Articular chondrocyte of knee joint (primary cell): ENCODE measurements at places on chromosomes 2 and 18. TPM values are rescaled to one million over a fixed set of nuclear protein-coding genes. Genes with fewer than 3 reads are reported as not detected.

Gene TUBB8B
- total RNA-seq = not detected in 2 replicates

Gene LPIN2
- total RNA-seq = 55.8 and 57.4 TPM in 2 replicates

Gene OTX1
- total RNA-seq = not detected in 2 replicates

Gene ANKRD30B
- total RNA-seq = under 0.01 TPM in 1 of 2 replicates, not detected in the other

Gene LAMA3
- total RNA-seq = 3.9 and 7.1 TPM in 2 replicates

Gene SRD5A2
- total RNA-seq = not detected in 2 replicates

Gene MBD1
- 37.8 and 38.4 TPM in 2 replicates for total RNA-seq

Gene CABLES1
- total RNA-seq = 19.9 and 21.2 TPM in 2 replicates

Gene KCMF1
- 64.3 and 77.2 TPM in 2 replicates for total RNA-seq

Gene GAREM2
- total RNA-seq = 2.7 TPM in 2 replicates

Gene IL37
- not detected in 2 replicates for total RNA-seq

Gene HAAO
- total RNA-seq = 4.1 and 7.1 TPM in 2 replicates
